ENCODE measurements at places on chromosomes 11 and 22.

DNA sequence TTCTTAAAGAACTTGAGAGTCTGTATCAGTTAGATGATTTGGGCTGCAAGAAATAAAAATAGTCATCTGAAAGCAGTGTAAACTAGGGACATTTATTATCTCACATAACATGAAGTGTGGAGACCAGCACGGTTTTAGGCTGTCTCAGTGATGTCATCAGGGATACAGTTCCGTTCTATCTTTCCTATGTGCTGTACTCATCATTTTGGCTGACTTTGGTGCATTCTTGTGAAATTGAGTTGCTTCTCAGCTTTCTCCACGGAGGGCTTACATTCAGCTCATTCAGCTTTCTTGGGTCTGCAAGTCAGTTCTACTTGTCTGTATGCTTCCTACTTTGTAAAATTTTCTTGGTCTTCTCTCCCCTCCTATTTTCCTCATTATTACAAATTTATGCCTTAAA is 51.8 kb upstream of the LIN7C start:
- no peak for DNase-seq

DNA sequence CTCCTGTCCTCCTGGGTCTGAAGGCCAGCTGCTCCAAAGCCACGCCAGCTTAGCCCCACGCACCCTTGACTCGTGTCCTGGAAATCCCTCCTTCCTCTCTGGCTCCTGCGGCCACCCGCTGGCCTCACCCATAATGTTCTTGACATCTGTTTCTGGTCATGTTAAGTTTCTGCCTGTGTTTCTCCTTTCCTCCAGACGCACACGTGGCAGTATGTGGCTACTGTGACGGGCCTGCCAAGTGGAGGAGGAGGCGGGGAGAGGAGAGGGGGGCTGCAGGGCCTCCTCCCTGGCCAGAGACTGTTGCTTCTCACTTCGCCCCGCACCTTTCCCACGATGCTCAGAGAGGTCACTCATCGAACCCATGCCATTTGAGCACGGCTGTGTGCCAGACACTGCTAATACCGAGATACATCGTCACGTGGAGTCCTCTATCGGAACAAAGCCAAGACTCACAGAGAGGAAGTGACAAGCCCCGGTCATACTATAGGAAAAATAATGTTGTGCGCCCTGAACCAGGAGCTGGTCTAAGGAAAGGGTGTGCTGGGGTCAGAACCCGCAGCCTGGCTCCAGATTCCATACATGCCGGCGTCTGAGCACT is 11.5 kb downstream of the C1QTNF6 start:
- no peak for DNase-seq

DNA sequence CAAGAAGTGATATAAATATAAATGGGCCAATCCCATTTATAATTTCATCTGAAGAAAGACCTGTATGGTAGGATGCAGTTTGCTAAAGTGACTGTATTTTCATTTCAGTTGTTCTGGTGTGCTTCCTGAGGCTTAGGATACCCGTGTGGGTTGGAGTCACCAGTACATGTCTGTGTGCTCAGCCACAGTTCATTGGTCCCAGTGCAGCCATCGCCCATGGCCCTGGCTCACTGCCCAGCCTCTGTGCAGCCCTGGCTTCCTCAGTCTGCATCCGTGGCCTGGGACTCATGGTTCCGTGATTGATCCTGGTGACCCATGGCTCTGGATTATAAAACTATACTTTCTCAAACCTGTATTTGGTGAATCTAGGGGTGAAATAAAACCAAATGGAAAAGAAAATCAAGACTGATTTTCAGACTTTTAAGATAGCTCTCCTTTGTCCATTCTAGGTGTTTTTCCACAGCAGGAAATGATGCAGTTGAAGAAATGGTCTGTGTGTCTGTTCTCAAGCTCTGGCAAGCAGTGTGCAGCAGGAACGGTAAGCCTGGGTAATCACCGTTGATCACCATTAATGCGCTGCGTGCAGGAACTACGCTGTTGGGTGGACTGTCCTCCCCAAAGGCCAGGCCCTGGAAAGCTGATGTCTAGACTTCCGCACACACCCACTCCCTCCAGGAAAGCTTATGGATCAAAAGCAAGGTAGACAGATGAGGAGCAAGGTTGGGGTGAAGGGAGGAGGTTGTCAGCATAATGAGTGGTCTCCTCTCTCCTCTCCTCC is 27.2 kb downstream of the TTC12 start:
- no peak for DNase-seq

- DNase-seq = no peak
Measured at GRCh38 chr11:58923300-58923788, 15.9 kb upstream of the GLYATL1 start.

- DNase-seq = no peak
Measured at GRCh38 chr11:119029340-119030028, 1.2 kb downstream of the SLC37A4 start.

DNA sequence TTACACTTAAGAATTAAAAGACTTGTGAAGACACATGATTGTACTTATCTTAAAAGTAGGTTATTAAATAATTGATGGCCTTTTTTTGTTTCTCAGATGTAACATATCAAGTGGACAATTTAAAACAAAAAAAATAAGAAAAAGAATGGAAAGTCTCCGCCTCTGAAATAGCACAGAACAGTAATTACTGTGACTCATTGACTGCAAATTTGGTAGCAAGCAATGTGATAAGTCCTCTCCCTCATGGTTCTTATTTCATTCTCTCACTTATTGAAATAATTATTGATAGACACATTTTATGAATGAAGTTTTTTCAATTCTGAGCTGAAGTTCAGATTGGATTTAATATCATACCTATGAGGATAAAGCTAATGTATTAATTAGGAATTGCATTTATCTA is 717.9 kb upstream of the LUZP2 start:
- no peak for DNase-seq

Data from NCI-H2227 treated with DMSO at 0.1 percent for 48 hours (cell line).